ENCODE measurements at places on chromosomes 7 and 10. TPM values are rescaled to one million over a fixed set of nuclear protein-coding genes. Genes with fewer than 3 reads are reported as not detected.

FANK1 gene
- total RNA-seq = 1.3 TPM

C7orf33 gene
- not detected for total RNA-seq

MYO1G gene
- 7.2 TPM for total RNA-seq

GATA3 gene
- 0.78 TPM for total RNA-seq

GIMAP1 gene
- total RNA-seq = 5.4 TPM

FUOM gene
- 15.2 TPM for total RNA-seq

GPR158 gene
- not detected for total RNA-seq

CLDN4 gene
- 0.19 TPM for total RNA-seq

- no peaks in the 10 kb centered on the region for H3K4me1 ChIP-seq
- no peak overlapping the region for H3K4me3 ChIP-seq
- H3K27me3 ChIP-seq = no peaks in the 10 kb centered on the region
- no peaks in the 10 kb centered on the region for H3K36me3 ChIP-seq
Observed at GRCh38 chr10:78802866-78803265, 265.9 kb upstream of the ZMIZ1 start.
